ENCODE measurements at places on chromosomes 3 and 15. TPM values are rescaled to one million over a fixed set of nuclear protein-coding genes. Genes with fewer than 3 reads are reported as not detected.

The XXYLT1 gene
- total RNA-seq: 25.4 TPM

GRCh38 chr15:73321496-73322450, 47.0 kb downstream of the HCN4 start:
- DNase-seq: no peak

DNA sequence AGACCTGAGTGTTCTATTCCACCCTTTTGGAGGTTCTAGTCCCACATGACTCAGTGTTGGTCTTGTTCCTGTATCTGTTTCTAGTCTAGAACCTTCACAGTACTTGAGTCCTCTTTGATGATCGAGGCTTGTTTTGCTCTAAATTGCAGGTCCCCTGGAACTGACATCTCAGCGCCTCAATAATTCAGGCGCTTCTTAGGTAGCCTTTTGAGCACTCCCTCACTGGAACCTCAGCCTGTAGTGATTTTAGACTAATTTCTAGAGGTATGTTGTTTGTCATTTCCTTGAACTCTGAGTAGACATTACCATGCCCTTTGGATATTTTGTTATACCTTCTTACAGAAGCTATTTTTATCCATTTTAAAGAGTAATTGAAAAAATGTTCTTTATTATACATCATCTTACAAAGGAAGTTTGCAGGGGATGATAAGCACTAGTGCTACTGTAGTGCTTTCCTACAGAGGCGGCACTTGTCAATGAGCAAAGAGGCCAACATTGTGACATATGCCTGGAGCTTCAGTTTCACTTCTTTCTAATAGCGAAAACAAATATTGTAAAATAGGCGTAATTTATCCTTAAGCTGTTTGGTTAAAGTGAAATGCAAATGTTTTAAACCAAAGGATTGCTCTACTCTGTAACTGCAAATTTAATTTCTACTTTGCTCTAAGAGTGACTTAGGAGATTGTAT, 75.7 kb downstream of the EFL1 start:
- no peak for DNase-seq

The LCTL gene
- total RNA-seq: 1.5 TPM

The EPHA3 gene
- 0.17 TPM for total RNA-seq

The SAMD7 gene
- not detected for total RNA-seq

DNA sequence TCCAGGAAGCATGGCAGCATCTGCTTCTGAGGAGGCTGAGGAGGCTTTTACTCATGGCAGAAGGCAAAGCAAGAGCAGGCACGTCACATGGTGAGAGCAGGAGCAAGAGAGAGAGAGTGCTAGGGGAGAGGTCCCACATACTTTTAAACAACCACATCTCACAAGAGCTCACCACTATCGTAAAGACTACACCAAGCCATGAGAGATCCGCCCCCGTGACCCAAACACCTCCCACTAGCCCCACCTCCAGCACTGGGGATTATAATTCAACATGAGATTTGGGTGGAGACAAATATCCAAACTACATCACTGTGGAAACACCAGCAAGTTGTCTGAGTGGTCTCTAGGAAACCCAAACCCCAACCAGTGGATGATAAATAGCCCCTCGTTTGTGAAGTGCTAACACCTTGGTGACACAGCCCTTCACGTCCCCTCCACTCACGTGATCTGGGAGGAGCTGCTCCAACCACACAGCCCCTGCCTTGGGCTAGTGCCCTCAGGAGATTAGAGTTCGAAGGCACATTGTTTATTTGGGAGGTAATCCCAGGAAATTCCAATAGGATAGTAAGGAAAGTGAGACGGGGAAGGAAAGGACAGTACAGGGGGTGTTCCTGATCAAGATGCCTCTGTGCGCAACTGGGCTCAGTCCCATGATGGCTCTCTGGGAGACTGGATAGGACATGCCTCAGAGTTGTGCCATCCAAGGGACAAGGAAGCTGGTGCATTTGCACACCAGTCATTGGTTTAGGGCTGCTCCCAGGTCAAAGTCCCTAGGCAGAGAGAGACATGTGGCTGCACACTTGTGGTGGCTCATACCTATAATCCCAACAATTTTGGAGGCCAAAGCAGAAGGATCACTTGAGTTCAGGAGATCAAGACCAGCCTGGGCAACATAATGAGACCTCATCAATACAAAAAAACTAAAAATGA, 80.6 kb upstream of the CTNNB1 start:
- no peak for DNase-seq

DNA sequence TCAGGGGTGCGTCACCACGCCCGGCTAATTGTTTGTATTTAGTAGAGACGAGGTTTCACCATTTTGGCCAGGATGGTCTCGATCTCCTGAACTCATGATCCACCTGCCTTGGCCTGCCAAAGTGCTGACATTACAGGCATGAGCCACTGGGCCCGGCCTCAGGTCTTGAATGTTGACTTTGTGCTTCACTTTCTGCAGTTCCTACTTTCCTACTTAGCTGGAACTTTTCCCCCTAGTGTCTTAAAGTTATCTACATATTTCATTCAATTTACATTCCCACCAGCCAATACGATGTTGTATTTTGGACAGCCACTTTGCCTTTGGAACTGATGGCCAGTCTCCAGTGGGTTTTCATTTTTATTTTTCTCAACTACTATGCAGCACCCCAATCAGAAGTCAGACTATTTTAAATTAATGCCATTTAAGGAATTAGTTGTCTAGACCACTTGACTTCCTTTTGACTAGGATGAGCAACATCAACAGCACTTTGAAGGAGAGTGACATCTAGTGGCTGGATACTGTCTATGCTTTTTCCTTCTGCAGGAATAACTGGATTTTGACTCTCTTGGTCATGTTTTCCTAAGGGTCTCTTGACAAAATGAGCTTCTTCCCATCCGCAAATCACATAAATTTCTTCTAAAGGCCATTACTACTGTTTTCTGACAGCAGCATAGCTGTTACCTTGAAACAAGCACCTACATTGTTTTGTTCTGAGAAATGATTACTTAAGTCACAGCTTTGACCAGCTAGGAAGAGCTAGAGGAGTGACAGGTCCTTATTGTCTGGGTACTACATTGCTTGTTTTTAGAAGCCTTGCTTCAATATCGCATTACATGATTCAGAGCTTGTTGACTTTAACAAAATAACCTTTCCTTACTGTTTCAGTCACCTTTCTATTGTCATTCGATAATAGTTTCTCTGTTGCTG, 140.2 kb downstream of the ITPR1 start:
- no peak for DNase-seq

DNA sequence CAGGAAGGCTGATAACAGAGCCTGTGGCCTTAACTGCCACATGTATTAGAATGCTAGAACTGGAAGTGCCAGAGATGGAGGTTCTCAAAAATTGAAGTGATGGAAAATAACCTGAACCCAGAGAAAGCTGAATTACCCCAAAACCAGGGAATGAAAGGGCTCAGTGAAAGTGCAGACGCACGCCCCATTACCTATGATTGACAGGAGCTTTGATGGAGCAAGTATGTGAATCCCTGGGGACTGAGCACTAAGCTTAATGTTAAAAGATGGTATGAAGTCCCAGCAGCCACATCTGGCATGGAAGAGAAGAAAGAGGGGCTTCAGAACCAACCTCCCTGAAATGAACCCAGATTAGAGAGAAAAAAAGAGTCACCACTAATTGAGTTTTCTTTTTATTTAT, 118.4 kb upstream of the FHIT start:
- DNase-seq: no peak

DNA sequence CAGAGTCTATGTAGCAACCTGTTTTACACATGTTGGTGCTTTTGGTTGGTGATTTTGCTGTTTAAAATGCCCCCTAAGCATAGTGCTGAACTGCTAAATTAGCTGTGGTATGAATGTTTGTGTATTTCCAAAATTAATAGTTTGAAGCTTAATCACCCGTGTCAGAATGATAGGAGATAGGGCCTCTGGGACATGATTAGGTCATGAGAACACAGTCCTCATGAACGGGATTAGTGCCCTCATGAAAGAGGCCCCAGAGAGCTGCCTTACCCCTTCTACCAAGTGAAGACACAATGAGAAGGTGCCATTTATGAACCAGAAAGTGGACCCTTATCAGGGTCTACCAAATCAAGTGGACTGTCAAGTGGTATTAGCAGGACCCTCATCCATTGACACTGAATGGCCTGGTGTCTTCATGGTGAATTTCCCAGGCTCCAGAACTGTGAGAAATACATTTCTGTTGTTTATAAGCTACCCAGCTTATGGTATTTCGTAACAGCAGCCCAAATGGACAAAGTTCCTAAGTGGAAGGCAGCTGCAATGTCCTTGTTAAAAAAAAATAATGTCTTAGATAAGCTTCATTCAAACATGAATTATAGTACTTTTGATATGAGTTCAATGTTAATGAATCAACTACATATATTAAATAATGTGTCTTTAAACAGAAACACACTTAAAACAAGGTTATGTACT, 37.7 kb upstream of the FRMD4B start:
- DNase-seq: no peak

- no peak for DNase-seq
These were observed 66.7 kb downstream of the FBXL22 start for GRCh38 chr15:63663906-63664305.

DNA sequence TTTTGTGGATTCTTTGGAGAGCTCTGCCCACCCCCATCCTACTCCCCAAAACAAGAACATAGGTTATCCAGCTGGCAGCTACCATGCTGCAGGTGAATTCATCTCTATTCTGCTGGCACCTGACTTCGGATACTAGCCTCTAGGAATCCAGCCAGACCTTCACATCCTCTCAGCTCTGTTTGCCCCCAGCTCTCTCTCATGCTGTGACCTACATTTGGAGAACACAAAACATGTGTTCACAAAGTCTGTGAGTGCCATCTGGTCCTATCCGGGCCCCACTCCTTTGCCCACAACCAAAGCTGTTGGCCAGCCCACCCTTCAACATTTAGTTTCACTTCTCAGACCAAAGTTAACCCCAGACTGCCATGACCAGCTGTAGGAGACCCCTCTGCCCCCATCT, 89.4 kb upstream of the C3orf80 start:
- no peak for DNase-seq

DNA sequence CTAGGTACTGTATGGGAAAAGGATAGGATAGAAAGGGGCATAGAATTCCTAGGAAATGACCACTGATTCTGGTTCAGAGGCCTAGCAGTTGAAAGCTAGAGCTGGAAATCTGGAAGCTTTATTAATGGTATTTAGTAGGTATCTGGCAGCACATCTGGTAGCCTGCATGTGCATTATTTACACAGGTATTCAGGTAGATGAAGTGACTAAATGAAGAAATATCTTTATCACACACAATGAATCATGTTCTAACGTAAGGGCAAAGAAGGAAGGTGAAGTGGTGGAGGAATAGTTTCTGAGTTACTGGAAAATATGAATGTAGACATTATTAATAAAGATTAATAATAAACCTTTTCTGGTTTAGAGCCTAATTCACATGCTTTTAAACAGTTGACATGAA, 119.9 kb downstream of the MBNL1 start:
- no peak for DNase-seq

- DNase-seq: no peak
These were observed 67.7 kb downstream of the IGF2BP2 start for GRCh38 chr3:185757176-185757575.

The GPR62 gene
- total RNA-seq: 0.12 TPM

GRCh38 chr15:101479851-101480612, 9.5 kb downstream of the PCSK6 start:
- DNase-seq: no peak

The DLG1 gene
- 115 TPM for total RNA-seq

DNA sequence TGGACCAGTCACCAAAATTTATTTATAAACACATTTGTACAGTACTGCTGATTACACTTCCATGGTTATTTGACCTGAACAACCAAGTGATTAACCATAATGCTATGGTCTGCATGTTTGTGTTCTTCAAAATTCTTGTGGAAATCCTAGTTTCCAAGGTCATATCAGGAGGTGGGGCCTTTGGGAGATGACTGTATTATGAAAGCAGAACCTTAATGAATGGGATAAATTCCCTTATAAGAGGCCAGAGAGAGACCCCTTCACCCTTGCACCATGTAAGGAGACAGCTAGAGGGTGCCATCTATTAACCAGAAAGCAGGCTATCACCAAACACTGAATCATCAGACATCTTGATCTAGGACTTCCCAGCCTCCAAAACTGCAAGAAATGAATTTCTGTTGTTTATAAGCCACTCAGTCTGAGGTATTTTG, 1.9 kb downstream of the SCAPER start:
- no peak for DNase-seq

The PTX3 gene
- total RNA-seq: 0.40 TPM

The JAGN1 gene
- 30.5 TPM for total RNA-seq

- no peak for DNase-seq
These were observed 131.2 kb downstream of the RPL22L1 start for GRCh38 chr3:170738766-170739165.

- no peak for DNase-seq
These were observed 43.8 kb downstream of the PLCL2 start for GRCh38 chr3:16928386-16929132.

GRCh38 chr15:48225771-48226170, 19.7 kb downstream of the SLC12A1 start:
- no peak for DNase-seq

The PEX5L gene
- 1.9 TPM for total RNA-seq

DNA sequence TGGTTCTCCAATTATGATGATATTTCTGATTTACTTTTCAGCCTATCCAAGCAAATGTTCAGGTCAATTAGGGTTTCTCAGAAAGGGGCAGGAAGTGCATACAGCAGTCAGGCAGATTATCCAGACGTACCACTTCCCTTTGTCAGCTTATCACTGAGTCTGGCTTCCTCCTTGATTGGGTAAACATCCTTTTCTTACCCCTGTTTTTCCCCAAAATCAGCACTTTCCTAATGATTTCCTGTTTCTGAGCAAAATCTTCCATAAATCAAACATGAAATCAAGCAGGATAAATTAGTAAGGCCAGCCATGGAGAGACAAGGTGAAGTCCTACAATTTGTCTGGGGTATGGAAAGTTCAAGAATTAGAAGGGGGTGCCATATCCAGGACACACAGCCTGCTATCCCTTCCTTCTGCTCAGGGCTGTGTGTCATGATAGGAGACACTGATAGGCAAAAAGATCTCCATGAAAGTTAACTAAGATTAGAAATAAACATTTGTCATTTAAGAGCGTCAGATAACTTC, 29.0 kb downstream of the ADIPOQ start:
- no peak for DNase-seq

DNA sequence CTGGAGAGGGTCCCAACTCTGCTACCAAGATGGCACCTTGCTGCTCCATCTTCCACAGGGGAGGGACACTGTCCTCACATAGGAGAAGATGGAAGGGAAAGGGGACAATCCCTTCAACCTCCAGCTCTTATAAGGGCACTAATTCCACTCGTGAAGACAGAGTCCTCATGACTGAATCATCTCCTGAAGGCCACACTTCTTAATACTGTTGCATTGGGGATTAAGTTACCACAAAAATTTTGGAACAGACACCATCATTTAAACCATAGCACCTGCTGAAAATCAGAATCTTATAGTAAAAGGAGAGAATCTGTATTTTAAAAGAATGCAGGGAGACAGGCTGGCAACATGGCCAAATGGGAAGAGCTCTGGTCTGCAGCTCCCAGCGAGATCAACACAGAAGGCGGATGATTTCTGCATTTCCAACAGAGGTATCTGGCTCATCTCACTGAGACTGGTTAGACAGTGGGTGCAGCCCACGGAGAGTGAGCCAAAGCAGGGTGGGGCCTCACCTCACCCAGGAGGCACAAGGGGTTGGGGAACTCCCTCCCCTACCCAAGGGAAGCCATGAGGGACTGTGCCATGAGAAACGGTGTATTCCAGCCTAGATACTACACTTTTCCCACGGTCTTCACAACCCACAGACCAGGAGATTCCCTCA, 69.4 kb upstream of the LIPC start:
- DNase-seq: no peak

Measured in progenitor cell of endocrine pancreas (in vitro differentiated cells).